AG10803 (cell line): ENCODE measurements at places on chromosomes 7 and 10.

DNA sequence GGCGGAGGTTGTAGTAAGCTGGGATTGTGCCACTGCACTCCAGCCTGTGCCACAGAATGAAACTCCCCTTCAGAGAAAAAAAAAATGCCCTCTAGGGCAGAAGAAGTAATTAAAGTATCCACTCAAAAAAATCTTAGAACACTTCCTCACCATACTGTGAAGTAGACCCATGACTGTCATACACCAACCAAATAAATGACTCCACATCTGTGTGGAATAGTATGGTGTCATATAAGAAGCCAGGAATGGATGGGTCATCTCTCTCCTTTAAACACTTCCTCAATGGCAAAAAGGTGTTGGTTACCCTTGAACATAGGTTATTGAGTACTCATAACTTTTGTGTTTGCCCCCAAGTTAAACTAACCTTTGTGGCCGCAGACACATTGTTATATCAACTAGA is 48.1 kb upstream of the PCGF5 start:
- no peak for DNase-seq

DNA sequence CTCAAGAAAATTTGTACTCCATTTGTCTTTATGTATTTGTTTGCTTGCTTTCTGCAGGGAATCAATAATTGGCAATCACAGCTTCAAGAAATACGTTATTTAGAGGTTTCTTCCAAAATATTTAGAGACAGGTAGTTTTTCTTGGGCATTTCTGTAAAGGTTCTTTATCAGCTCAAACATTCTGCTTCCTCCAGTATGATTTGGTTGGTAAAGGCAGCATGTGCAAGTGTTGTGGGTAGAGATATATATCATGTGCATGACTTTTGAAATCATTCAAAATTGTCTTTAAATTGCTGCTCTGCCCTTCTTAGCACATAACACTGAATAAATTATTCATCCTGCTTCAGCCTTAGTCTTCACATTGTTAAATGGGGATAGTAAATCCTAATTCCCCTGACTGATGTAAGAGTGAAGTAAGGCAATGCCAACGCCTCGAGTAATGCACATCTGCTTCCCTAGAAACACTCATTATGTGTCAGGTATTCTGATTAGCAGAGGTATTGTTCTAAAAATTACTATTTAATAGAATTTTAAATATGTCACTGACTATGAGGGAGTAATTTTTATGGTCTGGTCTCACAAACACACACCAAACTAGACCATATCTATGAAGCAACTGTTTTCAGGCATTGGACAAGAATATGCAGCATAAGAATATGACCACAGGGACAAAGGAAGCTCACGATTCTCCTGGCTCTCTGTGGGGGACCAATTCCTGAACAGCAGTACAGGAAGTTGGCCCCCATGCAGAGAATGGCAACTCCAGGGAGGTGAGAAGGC is 77.3 kb upstream of the AKR1E2 start:
- no peak for DNase-seq

DNA sequence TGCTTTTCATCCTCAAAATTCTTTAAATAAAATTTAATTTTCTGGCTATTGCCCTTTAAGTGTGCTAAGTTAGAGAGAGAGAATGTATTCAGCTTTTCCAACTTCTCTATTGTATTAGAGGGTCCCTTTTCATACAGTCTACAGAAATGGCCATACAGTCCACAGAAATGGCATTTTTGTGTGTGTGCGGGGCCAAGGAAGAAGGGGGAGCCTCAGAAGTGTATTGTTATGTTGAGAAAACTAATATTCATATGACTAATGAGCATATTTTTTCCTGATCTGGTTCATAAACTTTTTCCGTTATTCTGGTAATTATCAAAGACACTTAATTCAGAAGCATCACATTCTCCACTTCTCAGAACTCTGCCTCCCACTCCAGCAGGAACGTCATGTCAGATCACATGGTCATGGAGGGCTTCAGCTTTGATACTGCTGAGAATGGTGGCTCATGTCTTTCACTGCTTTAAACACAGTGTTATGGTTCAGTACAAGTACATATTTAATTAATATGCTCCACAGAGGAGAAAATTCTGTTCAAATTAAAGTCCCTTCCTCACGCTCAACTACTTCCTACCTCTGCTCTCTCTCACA is 37.1 kb downstream of the ELMO1 start:
- DNase-seq: no peak

DNA sequence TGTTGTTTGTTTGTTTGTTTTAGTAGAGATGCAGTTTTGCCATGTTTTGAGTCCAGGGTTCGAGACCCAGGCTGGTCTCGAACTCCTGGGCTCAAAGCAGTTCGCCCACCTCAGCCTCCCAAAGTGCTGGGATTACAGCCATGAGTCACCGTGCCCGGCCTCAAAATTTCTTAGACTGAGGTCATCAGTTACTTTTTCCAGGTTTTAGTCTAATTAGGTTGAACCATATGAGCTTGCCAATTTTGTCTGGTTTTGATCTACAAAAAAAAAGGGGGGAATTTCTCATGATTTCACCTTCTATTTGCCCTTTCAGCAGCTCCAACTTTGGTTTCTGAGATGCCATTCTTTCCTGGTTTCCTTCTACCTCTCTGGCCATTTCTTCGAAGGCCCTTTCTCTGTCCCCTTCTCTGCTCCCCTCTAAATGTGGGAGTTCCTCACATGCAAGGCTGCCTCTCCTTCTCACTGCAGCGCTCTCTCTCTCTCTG is 5.5 kb downstream of the CUEDC2 start:
- DNase-seq: peak; percentile 21

GRCh38 chr10:89364531-89364930 is 13.3 kb upstream of the IFIT1B start:
- no peak for DNase-seq

GRCh38 chr7:80463272-80463920 is 48.5 kb downstream of the GNAT3 start:
- DNase-seq: peak; percentile 15

DNA sequence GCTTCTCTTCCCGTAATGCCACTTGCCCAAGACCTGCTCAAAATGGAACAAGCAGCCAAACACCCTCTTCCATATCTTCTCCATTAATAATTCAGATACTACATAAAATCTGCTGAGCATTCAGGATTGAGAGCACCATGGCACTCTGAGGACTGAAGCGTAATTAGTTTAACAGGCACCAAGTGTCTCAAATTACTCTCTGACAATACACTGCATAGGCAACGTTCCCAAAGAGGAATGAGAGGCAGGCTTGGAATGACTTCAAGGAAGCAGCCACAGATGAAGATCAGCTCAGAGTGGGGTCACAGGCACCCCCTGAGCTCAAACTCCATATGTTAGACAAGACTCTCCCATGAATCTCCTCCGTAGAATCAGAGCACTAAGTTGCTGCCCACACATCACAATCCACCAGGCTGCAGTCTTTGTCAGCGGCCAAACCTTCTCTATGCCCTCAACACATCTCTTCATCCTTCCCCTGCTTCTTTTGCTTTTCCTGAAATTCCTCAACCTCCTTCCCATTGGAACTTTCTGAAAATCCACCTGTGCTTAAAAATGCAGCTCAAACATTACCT is 4.7 kb upstream of the ABLIM1 start:
- DNase-seq: no peak

- DNase-seq: no peak
Observed at GRCh38 chr10:76882245-76882644, 755.4 kb downstream of the KCNMA1 start.

DNA sequence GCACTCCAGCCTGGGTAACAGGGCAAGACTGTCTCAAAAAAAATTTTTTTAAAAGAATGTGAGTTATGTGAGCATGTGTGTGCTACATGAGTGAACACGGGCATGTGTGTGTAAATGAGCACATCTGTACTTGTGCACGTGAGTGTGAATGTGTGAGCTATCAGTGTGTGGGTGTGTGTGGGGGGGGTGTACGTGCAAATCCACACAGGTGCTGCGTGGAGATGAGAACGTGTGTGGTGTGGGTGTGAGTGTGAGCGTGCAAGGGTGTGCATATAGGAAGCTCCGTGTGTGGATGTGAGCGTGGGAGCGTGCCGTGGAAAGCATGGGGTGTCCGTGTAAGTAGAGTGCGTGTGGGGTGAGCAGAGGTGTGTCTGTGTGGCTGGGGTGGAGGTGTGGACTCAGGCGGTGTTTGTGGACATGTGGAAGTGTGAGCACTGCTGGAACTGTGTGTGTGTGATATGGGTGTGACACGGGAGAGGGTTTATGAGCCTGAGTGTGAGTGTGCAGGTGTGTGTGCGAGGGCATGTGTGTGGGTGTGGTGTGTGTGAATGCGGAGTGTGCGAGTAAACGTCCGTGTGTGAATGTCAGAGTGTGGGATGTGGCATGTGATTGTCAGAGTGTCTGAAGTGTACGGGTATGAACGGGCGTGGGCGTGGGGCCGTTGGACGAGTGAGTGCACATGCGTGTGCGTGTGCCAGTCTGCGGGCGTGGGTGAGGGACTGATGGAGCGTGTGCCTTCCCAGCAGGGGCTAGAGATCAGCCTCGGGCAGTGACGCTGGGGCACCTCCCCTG is 45.9 kb upstream of the TNRC18 start:
- no peak for DNase-seq

DNA sequence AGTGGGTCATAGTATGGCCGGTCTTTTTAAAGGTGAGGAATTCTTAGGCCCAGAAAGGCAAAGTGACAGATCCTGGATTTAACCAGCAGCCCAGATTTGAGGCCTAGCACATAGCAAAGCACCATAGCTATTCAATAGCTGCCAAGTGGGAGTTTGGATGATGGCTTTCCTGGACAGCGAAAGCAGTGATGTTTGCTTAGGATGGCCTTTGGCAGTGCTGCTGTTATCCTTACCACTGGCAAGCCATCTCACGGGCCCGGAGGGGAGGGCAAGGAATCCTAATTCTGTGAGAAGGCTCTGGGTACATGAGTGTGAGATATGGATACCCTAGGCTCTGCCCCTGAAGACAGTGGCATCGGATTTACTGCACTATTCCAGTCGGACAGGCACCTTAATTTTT is 50.4 kb downstream of the TCF7L2 start:
- no peak for DNase-seq

- DNase-seq: peak; percentile 67
Observed at GRCh38 chr10:61904733-61905725, 3.5 kb downstream of the ARID5B start.

GRCh38 chr7:88218836-88219605 is 817 bp downstream of the SRI start:
- peak; percentile 45 for DNase-seq

- no peak for DNase-seq
Observed at GRCh38 chr10:21508706-21509331, 16.7 kb downstream of the SKIDA1 start.

DNA sequence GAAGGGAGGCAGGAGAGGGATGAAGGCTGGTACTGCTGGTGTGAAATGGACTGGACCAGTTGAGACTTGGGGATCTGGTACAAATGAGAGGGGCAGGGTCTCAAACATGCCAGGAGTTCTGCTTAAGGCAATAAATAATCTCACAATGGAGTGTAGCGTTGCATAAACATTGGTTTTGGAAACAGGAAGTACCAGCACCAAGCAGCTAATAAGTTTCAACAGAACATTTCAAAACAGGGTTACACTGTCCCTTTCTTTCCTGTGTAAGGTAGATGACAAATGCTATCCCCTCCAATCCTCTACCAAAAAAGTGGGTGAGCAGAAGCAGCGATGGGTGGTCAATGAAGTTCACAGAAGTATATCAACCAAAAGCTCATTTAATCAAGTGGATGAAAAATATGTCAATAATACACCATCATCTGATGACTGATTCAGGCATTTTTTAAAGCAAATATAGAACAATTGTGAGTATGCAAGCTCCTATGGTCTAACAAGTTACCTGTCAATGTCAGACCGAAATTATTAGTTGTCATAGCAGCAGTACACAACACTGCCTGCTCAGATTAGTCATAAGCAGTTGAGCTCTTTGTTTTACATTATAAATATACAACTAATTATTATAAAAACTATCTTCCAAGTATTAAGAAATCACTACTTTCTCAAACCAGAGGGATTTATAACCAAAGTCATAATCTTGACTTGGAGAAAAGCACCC is 220.0 kb downstream of the FAM107B start:
- DNase-seq: no peak

DNA sequence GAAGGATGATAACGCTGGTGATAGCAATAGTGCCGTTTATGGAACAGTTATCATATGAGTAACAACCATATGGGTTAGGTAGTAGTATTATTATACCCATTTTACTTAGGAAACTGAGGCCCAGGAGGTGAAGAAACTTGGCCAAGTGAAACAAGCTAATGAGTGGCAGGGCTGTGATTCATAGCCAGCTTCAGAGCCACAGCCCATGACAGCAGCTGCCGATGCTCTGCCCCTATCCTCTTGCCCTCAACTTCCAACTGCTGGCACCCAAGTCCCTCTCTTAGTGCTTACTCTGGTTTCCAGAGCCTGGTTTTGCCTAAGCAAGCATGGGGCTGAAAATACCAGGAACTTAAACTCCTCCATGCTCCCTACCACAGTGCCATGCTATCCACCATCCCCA is 12.3 kb downstream of the SH3PXD2A start:
- DNase-seq: no peak

- DNase-seq: no peak
Observed at GRCh38 chr7:24797270-24797669, 40.0 kb upstream of the GSDME start.

- DNase-seq: peak; percentile 99
Observed at GRCh38 chr7:32093415-32094408, 23.5 kb upstream of the PDE1C start.

DNA sequence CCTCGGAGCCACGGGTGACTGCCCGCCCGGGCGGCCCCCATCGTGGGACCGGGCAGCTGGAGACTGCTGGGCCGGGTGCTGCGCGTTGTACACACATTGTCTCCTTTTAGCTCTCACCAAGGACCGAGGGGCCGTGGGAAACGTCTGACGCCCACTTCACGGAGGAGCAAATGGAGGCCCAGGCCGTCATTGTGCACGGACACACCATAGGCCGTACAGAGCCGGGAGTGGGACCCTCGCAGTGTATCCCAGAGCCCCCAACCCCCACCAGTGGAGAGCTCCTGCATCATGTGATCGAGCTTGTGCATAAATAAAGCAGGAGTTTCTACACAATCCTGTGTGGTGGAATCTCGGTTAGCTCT is 722 bp downstream of the DENND10 start:
- no peak for DNase-seq

- DNase-seq: peak; percentile 50
Observed at GRCh38 chr10:67883710-67884312, 645 bp upstream of the SIRT1 start.

- no peak for DNase-seq
Observed at GRCh38 chr7:95536656-95537311, 51.0 kb downstream of the ASB4 start.

DNA sequence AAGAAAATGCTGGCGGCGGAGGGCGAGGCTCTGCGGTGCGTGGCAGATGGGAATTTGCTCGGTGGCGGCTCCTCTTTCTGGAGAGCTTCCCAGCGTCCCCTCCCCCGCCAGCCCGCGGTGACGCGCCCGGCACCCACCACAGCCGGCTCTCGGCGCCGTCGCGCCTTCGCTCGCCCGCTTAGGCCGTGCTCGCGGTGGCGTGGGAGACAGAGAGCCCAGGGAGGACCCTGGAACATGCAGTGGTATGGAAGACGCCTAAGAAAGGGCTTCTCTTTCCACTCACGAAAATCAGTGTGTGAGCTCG is 576 bp upstream of the CSGALNACT2 start:
- peak; percentile 71 for DNase-seq

DNA sequence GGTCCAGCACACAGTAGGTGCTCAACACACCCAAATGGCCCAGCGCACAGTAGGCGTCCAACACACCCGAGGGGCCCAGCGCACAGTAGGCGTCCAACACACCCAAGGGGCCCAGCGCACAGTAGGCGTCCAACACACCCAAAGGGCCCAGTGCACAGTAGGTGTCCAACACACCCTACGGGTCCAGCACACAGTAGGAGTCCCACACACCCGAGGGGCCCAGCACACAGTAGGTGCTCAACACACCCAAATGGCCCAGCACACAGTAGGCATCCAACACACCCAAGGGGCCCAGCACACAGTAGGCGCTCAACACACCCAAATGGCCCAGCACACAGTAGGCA is 80.8 kb downstream of the FOXL3 start:
- no peak for DNase-seq
